Stimulated activated naive CD8-positive, alpha-beta T cell treated with anti-CD3 and anti-CD28 coated beads, Interleukin-15, Interleukin-2, amounts not matched to agents 100 U/mL and 50 U/mL, for 24 hours (primary cell): ENCODE measurements at places on chromosomes 6 and 20.

DNA sequence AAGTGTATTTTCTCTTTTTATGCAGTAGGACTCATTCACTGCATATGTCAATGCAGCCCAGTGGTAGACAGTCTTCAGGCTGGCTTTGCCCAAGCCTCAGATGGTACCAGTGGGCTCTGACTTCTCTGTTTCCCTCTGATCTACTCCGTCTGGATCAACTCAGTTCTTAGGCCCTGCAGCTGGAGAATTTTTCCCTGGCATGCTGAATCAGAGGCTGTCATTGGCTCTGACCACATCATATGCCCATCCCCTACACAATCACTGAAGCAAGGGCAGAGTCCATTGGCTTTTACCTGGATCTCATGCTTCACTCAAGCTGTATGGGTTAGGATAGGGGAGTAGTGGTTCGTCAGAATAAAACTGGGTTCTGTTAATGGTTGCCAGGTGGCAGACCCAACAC lies 57.8 kb downstream of the KIZ start:
- DNase-seq: no peak

GRCh38 chr6:137811121-137811915 lies 55.7 kb upstream of the TNFAIP3 start:
- DNase-seq: peak; percentile 81

GRCh38 chr6:40164345-40164755 lies 230.1 kb upstream of the MOCS1 start:
- DNase-seq: no peak

DNA sequence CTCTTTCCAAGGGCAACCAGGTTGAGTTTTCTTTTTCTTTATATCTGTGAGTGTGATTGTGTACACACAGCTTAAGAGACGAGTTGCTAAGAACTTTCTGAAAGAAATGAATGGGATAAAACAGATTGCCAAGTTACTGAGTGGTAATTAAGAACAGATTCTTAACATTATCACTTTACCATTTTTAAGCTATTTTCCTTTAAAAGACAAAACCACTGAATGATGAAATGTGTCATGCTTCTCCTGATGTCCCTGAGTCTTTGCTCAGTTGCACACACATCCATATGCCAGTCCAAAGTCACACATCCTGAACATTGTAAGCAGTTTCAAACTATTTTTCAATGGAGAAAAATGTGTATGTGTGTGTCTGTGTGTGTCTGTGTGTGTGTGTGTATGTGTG lies 5.5 kb upstream of the DAAM2 start:
- no peak for DNase-seq

GRCh38 chr20:13220904-13221297 lies at the start of gene ISM1:
TSS of gene ISM1 (plus strand) at chr20:13221274. CDS start at chr20:13221777, 503 bp downstream.
- DNase-seq: peak; percentile 50

DNA sequence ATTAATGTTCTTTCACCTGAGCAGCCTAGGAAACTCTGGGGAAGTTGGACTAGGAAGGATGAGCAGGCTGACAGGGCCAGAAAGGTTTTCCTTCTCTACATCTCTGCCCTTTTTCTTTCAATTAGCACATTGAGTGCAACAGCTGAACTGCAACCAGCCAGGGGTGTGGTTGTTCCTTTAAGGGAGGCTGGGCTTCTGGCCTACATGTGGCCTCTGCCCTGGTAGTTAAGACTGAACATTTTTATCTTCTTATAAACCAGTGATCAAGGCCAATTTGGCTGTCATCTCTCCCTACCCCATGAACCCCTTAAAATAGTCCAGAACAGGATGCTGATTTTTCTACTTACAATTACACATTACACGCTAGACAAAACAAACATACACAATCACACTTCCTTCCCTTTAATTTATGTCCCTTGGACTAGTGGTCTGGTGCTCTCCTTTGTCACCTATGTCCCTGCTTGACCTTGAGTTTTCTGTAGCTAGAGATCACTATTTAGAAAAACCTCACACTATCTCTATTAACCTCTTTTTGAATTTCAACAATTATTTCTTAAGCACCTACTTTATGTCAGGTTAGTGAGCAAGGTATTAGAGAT lies 60.3 kb downstream of the RNF217 start:
- no peak for DNase-seq

GRCh38 chr6:24940311-24940917 lies 4.7 kb upstream of the RIPOR2 start:
- DNase-seq: no peak

DNA sequence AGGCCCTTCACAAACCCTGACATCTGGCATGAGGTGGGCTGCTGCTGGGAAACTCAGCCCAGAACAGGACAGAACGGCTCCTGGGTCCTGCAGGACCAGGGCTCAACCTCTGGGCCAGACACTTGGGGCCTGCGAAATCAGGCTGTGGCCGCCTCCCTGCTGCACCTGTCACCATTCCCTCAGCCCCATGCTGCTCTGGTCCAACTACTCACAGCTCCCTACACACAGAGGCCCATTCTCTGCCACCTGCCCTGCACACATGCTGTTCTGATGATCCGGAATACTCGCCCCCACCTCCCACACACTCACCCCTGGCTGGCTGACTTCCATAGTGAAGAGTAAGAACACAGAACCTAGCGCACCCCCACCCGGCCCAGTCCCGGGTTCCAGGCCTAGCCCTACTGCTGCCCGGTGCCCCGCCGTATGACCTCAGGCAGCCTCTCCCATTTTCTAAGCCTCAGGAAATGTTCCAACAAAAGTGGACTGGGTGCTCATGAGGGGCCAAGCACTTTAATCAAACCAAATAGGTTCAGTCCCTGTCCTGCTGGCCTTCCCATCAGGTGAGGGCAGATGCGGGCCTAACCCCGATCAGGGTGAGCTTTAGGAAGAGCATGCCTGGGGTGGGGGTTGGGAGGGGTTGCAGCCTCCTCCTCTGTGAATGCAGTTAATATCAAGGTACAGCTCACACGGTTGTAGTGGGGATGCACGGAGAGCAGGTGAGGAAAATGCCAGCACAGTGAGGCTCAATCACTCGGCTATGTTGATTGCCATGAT lies 3.9 kb downstream of the PEDS1 start:
- DNase-seq: no peak

- no peak for DNase-seq
Observed at GRCh38 chr6:48766349-48766748, 655.4 kb upstream of the PTCHD4 start.

DNA sequence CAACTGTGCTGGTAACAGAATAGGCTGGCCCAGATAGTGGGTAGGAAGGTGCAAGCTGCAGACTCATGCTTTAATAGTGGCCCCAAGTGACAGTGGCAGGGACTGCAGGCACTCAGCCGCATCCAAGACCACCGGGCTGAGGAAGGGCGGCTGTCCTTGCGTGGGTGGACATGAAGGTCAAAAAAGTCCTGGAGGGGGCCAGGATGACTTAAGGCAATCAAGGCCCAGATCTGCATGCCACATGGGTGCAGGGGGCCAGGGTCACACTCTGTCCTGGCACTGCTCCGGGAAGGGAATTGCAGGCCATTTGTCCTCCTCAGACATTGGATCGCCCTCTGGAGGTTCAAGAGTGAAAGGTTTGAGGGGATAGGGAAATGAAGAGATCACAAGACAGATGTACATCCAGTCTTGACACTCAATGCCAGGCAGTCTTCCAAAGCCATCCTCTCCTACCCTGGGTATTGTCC lies 10.4 kb upstream of the VNN2 start:
- peak; percentile 22 for DNase-seq
